NCI-H446 treated with DMSO at 0.1 percent for 48 hours (cell line): ENCODE measurements at places on chromosomes 2 and 18.

GRCh38 chr2:148802448-148803220 is 72.4 kb upstream of the KIF5C start:
- DNase-seq = no peak

GRCh38 chr2:100903534-100904258 is 83.8 kb downstream of the NPAS2 start:
- DNase-seq = no peak

- DNase-seq = no peak
Measured at GRCh38 chr2:184597571-184597991, 748 bp upstream of the ZNF804A start.

GRCh38 chr2:104976603-104977120 is 61.2 kb upstream of the MRPS9 start:
- DNase-seq = no peak

- no peak for DNase-seq
Measured at GRCh38 chr2:43030551-43031307, 195.7 kb downstream of the ZFP36L2 start.

DNA sequence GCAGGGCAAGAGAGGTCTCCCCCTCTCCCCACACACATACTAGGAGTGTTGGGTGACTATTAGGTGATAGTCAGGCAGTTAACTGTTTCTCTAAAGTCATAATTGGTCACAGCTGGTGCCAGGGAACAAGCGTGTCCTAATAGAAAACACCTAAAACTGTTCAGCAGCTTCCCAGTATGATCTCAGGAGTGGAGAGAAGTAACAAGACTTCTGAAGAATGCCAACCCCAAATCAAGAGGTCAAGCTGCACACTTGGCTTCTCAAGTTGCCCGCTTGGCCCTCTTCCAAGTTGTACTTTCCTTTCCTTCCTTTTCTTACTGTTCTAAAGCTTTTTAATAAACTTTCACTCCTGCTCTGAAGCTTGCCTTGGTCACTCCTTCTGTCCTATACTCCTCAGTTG is 22.4 kb upstream of the STAT1 start:
- DNase-seq = no peak

GRCh38 chr2:192416060-192416459 is 221.3 kb upstream of the TMEFF2 start:
- peak; percentile 38 for DNase-seq

DNA sequence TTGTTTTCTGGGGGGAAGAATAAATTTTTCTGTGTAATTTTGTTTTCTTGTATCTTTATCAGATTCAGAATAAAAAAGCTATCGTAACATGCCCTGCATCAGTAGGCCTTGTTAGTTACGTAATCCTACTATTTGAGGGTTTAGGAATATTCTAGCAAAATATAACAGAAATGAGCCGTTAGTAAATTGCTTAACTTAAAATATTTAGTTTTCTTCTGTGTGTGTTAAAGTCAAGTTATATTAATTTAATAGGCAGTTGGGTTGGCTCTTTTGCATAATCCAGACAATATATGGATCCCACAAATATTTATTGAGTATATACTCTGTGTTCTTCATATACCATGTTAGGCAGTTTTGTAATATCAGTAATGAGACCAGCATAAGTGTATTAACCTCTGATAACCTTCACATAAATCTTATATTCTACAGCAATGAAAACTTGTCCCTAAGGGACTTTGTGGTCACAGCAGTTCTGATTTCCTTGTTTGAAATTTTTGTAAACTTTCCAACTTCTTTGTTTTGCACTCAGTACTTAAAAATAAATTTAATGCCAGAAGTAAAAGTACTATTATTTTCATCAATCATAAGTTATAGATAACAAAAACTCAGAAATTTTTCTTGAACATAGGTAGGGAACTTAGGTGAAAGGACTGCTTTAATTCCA is 151.9 kb downstream of the FMNL2 start:
- DNase-seq = no peak

- peak; percentile 45 for DNase-seq
Measured at GRCh38 chr2:163135256-163135655, 296.7 kb upstream of the KCNH7 start.

- DNase-seq = no peak
Measured at GRCh38 chr18:74416124-74416523, 41.0 kb downstream of the DIPK1C start.

- peak; percentile 33 for DNase-seq
Measured at GRCh38 chr2:11009891-11010290, 98.2 kb downstream of the KCNF1 start.

- no peak for DNase-seq
Measured at GRCh38 chr18:35095983-35096676, 54.9 kb downstream of the MAPRE2 start.

DNA sequence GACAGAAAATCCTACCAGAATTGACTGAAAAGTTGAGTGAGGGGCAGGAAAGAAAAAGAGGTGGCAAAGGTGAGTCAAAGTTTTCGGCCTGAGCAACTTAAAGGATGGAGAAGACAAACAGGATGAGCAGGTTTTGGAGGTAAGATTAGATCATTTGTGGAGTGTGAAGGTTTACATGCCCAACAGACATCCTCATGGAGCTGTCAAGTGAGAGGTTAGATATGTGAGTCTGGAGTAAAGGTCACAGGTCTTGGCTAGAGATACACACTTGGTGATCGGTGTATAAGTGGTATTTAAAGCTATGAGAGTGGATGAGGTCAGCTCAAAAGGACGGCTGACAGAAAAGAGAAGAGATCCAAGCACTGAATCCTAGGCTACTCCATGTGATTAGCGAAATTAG is 11.1 kb upstream of the MYL12A start:
- no peak for DNase-seq

DNA sequence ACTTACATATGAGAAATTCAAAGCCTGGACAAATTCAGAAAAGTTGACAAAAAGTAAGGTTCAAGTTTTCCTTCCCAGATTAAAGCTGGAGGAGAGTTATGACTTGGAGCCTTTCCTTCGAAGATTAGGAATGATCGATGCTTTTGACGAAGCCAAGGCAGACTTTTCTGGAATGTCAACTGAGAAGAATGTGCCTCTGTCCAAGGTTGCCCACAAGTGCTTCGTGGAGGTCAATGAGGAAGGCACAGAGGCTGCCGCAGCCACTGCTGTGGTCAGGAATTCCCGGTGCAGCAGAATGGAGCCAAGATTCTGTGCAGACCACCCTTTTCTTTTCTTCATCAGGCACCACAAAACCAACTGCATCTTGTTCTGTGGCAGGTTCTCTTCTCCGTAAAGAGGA is 17.0 kb downstream of the SERPINB8 start:
- no peak for DNase-seq

DNA sequence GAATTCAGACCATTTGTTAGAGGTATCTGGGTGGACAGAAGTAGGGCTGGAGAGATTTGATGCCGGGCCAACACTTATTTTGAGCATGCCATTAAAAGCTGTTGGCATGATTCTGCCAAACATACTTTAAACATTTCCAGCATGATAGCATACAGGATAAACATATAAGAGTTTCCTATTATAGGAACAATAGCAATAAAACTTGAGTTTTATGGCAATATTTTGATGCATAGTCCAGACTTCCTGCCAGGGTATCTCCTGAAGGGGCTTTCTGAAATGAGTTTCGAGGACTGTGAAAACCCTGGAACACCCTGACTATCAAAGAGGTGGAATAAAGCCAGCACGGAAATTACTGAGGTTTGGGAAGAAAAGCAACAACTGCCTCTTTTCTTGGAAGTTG is 1398.0 kb upstream of the NXPH2 start:
- no peak for DNase-seq

GRCh38 chr2:29071032-29071975 is 3.0 kb downstream of the PCARE start:
- DNase-seq = no peak

- DNase-seq = peak; percentile 90
Measured at GRCh38 chr2:20065885-20066602, 14.6 kb upstream of the LAPTM4A start.

DNA sequence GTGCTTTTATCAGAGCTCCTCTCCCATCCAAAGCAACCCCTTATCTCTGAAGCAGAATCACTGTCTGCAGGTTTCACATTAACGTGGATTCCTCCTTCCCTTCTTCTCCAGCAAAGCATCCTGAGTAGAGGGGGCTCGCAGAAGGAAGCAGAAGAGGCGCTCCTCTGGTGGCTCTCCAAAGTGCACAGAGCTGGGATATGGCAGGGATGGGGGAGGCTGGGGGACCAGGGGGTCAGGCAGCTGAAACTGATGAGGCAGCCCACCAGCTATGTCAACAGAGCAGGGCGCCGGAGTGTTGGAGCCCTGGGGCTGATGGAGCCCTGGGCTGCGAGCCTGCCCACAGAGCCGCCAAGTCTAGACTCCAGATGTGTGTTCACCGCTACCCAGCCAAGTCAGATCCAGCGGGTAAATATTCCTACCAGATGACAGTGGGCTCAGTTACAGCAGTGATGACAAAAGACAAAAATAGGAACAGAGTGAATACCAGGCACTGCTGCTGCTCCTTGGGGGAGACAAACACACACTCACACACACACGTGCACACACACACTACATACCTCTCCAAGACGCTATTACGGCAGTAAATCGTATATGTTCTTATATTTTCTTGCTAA is 678.3 kb upstream of the ID2 start:
- peak; percentile 94 for DNase-seq

DNA sequence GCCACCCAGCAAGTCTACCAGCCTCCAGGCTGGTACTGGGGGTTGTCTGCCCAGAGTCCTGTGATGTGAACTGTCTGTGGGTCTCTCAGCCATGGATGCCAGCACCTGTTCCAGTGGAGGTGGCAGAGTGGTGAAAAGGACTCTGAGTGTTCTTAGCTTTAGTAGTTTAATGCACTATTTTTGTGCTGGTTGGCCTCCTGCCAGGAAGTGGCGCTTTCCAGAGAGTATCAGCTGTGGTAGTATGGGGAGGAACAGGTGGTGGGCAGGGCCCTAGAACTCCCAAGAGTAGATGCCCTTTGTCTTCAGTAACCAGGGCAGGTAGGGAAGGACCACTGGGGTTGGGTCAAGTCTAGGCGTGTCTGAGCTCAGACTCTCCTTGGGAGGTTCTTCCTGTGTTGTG is 356.7 kb downstream of the STK39 start:
- DNase-seq = no peak

DNA sequence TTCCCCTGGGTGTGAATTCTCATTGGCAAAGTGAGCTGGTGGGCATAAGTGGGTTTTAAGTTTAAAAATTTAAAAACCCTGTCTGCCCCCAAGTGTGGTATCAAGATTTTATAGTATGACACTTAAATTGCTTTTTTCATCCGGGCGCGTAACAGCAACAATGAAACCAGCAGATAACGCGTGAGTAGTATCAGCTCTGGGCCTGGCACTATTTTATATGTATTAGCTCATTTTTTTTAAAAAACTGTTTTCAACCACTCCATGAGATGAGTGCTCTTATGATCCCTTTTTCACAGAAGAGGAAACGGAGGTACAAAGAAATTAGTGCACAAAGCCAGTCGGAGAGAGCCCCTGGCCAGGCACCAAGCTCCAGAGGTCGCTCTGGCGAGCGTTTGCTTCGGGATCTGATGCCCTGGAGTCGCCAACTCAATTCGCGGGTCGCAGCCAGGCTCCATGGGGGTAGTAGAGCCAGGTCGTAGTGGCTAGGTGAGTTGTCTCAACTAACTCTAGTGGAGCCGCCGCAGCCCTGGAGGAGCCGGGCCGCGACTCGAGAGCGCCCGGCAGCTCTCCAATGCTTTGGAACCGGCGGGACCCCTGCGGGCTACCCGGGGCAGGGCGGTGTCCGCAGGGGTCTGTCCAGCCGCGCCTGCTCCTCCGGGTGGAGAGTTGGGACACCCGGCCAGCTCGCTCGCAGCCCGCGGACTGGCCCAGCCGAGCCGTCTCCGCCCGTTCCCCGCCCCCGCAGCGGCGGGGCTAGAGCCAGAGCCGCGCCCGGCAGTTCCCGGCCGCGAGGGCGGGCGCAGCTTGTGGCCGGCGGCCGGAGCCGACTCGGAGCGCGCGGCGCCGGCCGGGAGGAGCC is at the start of gene IL1R1:
Gene IL1R1, plus strand, starts transcription at position 777 of the 859 bp plus-strand sequence. CDS start 14,979 bp downstream, outside the sequence.
- no peak for DNase-seq

- DNase-seq = peak; percentile 97
Measured at GRCh38 chr2:58140508-58141072, 94.0 kb downstream of the VRK2 start.

GRCh38 chr18:63135101-63135500 is 184.5 kb downstream of the BCL2 start:
- DNase-seq = no peak

GRCh38 chr18:71809711-71810110 is 734.4 kb downstream of the CBLN2 start:
- no peak for DNase-seq
